ENCODE measurements at places on chromosomes 6 and 20.

DNA sequence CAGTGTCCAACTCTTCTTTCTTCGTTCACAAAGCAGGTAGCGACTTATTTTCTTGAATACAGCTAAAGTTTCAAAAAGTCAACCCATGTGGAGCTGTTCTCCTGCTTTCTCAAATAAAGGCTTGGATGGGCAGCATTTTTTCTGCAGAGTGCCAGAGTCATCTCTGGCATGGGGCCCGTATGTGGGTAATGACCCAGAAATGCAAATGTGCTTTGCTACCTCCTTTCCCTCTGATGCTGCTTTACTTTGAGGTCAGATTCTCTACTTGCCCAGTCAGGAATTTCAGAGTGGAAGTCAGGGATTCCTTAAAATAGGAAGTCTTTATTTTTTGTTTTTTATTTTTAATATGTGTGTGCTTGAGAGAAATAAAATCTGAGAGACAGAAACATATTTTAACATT is 4.9 kb downstream of the NKAIN2 start:
- no peak for DNase-seq

DNA sequence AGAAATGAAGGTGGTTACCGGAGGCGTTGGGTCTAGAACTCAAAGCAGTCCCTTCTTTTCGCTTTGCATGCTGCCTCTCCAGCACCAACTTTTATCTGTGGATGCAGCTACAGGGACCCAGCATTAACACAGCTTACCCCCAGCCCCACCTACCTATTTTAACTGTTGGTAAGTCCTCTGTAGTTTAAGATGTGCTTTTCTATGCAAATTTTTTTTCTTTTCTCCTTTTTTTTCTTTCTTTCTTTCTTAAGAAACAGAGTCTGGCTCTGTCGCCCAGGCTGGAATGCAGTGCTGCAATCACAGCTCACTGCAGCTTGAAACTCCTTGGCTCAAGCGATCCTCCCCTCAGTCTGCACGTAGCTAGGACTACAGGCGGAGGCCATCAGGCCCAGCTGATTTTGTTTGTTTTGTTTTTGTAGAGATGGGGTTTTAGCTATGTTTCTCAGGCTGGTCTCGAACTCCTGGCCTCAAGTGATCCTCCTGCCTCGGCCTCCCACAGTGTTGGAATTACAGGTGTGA is 6.5 kb upstream of the USP45 start:
- DNase-seq: no peak

DNA sequence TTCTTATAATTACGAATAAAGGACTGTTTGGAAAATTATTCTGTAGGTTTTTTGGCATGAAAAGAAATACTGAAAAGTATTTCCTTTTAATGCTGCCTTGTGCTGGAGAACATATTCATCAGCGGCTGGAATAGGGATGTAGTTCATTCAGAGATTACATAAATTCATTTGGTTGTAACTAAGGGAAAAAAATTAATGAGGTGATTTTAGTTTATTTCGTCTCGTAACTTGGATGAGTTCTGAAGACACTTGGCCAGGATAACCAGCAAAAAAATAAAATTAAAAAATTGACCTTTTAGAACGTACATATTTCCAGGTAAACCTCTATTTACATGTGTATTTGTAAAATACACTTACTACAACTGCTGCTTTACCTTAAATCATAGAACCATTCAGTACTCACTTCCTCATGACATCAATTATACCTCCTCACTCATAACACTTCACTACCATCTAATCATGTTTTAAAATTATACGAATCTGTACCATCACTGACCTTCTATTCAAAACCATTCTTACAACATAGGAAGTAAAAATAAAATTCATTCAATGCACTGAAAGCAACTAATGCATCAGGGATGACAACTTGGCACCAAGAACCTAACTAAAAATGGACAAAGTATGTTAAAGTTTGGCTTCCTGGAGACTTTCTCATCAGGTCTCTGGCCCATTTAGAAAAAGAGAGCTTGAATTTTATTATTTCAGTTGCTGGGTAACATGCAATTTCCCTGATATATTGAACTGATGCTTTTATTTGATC is 17.2 kb downstream of the KLHL31 start:
- DNase-seq: no peak

GRCh38 chr6:167428664-167429333 is 103.9 kb downstream of the TTLL2 start:
- no peak for DNase-seq

- DNase-seq: no peak
Observed at GRCh38 chr20:57504411-57504810, 20.5 kb downstream of the CTCFL start.

GRCh38 chr6:166115609-166116008 is 52.0 kb downstream of the TBXT start:
- no peak for DNase-seq

- no peak for DNase-seq
Observed at GRCh38 chr6:113856625-113857555, at the start of gene MARCKS. MARCKS (plus strand) TSS chr6:113857345; CDS start chr6:113857746, 401 bp downstream.

All from stimulated activated CD4-positive, alpha-beta T cell treated with anti-CD3 and anti-CD28 coated beads, Interleukin-12 subunit alpha, Interleukin-12 subunit beta, amount 100 ng/mL, for 24 hours (primary cell).